ENCODE measurements at places on chromosomes 1 and 21.

DNA sequence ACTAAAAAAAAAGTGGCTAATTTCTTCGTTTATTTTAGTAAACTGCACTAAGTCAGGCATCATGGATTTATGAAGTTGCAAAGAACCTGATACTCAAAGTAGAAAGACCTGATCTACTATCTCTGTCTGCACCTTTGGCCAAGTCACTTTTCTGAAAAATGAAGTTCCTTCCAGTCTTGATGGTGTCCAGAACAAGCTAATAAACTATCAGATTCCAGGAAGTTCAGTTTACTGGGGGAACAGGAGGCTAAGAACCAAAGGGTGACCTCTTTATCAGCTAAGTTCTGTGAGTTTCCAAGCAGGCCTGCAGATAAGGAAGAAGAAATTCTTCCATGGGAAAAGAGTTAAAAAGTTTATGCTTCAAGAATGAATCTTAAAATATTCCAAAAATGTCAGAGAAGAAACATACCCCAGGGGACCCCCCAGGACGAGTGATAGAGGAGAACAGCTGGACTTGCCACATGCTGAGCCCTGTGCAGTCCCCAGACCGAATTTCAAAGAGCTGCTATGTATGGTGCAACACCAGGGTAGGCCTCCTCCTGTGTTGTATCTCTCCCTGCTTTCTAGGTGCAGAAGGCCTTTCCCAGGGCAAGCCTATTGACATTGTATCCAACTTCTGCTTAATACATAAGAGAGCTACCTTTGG lies 72.8 kb upstream of the FGGY start:
- no peak for DNase-seq

- no peak for DNase-seq
These were observed 83.8 kb downstream of the TPR start for GRCh38 chr1:186291271-186291670.

- DNase-seq = peak; percentile 48
These were observed 15.0 kb upstream of the ERMAP start for GRCh38 chr1:42801832-42802473.

DNA sequence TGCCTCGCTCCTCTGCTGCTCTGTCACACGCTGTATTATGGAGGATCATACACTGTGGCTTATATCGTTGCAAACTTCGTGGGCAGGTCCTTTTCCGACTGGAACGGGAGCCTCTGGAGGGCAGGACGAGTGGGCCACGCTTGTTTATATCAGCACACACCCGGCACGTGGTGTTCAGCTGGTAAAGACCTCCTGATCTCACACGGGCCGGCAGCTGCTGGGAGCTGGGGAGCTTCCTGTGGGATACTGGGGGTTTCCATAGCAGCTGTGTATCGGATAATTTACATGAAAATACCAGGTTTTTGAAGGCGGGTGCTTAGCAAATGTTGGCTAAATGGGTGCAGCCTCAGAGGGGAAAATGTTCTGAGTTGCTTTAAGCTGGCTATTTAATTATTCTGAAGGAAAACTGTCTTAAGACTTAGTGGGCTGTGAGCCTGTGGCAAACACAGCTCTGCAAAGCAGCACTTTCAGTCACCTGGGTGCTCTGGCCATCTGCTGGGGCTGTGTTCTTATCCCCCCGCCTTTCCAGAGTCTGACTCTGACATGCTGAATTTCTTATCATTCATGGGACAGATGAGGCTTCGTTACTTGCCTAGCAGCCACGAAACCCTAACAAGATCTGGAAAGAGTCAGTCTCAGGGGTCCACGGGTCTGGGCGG lies 103.6 kb upstream of the GCLM start:
- DNase-seq = no peak

GRCh38 chr1:178959543-178960460 lies 65.9 kb upstream of the FAM20B start:
- no peak for DNase-seq

DNA sequence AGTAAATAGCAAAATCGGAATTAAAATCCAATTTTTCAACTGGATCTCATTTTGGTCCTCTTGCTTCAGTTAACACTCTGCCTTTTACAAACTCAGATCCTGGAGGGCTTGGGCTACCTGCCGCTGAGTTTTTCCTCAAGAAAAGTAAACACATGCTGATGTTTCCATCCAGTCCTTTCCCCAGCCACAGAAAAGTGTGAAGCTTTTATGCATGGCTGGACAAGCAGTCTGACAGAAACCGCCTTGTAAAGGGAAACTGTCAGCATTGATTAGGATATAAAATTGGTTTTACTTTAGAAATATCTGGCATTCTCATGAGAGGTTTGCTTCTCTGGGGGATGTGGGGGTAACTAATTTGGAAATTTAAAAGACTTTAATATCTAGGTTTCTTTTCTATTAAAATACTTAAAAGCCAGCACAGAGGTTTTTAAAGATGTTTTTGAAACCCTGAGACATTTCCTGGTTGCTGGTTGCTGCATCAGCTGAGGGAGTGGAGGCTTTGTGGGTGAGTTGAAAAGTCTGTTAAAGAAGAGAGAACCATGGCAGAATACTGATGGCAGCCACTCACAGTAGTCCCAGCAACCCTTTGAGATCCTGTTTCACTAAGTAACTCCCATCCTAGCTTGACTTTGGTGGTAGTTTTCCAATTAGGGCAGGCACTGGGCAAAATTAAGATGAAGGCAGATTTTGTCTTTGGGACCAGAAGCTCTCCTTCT lies 238.3 kb downstream of the PAPPA2 start:
- no peak for DNase-seq

All from foreskin keratinocyte (primary cell).